ENCODE measurements at places on chromosomes 6 and 20.

DNA sequence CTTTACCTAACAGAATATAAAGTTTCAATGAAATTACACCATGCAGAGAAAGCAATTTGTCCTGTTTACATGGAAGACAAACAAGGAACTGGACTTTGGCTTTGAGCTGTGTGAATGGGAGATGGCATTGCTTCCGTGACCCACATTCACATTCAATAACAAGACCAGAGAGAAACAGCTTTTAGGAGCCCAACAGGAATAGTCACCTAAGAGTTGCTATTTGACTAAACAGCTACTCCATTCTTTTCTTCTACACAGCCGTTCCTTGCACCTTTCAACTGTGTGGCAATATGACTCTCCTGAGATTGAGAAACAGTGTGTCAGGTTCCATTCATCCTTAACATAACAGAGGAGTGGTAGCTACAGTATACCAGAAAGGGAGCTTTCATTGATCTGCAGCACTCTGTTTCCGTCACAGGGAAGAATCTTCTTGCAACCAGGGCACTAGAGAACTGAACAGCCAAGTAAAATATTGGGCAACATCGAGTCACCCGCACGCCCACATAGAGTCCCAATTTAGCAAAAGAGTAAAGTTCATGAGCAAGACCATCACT, 355.1 kb downstream of the HAO1 start:
- DNase-seq: no peak

DNA sequence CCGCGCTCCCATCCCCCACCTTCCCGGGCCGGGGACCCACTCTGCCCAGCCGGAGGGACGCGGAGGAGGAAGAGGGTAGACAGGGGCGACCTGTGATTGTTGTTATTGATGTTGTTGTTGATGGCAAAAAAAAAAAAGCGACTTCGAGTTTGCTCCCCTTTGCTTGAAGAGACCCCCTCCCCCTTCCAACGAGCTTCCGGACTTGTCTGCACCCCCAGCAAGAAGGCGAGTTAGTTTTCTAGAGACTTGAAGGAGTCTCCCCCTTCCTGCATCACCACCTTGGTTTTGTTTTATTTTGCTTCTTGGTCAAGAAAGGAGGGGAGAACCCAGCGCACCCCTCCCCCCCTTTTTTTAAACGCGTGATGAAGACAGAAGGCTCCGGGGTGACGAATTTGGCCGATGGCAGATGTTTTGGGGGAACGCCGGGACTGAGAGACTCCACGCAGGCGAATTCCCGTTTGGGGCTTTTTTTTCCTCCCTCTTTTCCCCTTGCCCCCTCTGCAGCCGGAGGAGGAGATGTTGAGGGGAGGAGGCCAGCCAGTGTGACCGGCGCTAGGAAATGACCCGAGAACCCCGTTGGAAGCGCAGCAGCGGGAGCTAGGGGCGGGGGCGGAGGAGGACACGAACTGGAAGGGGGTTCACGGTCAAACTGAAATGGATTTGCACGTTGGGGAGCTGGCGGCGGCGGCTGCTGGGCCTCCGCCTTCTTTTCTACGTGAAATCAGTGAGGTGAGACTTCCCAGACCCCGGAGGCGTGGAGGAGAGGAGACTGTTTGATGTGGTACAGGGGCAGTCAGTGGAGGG, 2.8 kb downstream of the SOX4 start:
- DNase-seq: peak; percentile 24

DNA sequence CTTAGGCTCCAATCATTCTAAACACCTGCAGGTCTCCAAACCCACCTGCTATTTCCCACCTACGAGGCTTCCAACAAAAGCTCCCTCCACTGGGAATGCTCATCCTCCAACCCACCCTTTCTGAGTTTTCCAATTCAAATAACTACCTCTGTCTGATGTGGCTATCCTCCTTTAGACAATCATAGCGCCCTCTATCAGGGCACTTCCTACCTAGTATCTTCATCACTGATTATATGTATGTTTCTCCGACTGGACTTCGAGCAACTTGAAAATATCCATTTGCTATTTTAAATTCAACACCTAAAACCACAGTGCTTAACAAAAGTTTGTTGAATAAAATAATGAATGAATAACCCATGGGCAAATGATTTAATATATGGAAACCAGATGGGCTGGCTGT, 41.3 kb downstream of the MTFR2 start:
- no peak for DNase-seq

GRCh38 chr6:116115781-116116180, 10.2 kb downstream of the COL10A1 start:
- peak; percentile 6 for DNase-seq

GRCh38 chr6:52500238-52501129, 76.4 kb downstream of the TRAM2 start:
- DNase-seq: no peak

Data from PC-3 (cell line).